ENCODE measurements at places on chromosomes 2 and 18.

DNA sequence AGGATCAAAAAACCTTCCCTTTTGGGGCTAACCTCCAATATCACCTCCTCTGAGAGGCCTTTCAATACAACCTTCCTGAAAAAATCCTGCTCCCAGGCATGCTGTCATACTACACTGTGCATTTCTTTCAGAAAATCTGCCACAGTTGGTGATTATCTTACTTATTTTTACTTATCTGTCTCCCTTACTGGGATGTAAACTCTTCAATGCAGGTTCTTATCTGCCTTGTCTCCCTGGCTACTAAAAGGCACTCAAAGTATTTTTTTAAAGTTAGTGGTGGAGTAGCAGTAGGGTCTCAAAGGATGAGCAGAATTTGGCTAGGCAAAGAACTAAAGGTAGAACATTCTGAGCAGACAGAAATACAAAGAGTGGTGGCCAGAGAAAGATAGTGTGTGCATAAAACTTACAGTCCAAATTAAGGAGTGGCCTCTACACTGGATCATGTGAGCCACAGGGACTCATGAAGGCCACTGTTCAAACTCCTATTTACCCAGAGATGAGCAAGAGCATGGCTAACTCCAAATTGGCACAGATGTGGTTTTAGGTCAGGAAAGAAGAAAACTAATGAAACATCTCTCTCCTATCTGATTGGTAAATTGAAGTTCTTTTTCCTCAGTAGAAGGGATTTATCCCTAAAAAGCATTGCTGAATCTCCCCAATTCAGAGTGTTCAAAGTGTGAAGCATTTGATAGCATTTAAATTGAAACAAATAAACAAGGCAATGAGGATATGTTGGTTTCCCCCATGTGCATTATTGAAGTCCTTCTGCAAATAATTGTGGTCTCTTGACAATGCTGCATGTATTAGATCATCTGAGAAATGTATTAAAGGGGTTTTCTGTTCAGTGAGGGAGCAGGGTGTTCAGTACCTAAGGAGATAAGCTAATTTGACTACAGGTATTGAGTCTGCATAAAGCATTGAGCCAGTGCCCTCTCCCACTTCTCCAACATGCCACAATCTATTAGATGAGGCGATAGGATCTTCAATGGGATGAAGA lies 285.5 kb downstream of the MREG start:
- no peak for DNase-seq

GRCh38 chr2:78411303-78411702 lies 614.2 kb upstream of the REG3G start:
- DNase-seq, result no peak

DNA sequence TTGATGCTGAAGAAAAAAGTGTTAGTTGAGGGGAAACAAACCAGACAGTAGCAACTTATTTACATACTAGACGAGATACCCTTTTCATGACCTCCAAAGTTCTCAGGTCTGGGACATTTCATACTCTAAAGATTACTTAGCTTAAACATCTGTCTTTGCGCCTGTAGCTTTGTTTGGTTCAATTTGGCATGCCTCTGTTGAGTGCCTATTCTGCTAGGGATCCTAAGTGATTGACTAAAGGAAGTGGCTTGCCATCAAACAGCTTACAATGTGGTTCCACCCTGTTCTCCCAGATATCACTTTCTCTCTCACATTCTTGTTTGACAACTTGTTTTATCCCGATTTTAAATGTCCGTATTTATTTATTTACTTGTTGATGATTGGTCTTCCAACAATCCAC lies 488.8 kb downstream of the PARD3B start:
- no peak for DNase-seq

DNA sequence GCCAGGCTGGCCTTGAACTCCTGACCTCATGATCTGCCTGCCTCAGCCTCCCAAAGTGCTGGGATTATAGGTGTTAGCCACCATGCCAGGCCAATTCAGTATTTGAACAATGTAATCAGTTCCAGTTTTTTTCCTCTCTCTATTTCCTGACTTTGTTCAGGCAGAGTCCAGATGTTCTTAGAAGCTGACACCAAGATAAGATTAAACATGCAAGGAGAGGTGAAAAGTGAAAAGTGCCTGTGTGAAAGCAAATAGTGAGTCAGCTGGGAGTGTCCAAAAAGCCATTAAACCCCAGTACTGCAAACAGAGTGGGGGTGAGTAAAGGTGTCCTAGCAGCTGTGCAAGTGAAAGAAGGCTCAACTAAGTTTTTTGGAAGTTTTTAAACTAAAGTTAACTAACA lies 231.5 kb downstream of the PTH2R start:
- DNase-seq, result peak; percentile 17

- peak; percentile 31 for DNase-seq
Measured at GRCh38 chr18:50096766-50097435, 98.0 kb downstream of the MYO5B start.

DNA sequence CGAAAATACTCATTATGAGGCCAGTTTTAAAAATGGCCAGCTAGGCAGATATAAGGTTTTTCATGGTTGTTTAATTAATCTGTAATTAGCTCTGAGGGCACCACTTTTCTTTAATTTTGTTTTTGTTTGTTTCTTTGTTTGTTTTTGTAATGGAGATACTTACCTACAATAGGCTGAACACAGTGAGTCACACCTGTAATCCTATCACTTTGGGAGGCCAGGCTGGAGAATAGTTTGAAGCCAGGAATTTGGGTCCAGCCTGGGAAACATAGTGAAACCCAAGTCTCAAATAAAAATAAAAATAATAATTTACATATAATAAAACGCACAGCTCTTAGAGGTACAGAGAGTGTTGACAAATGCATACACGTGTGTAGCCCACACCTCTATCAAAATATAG lies 56.8 kb upstream of the MSH2 start:
- no peak for DNase-seq

DNA sequence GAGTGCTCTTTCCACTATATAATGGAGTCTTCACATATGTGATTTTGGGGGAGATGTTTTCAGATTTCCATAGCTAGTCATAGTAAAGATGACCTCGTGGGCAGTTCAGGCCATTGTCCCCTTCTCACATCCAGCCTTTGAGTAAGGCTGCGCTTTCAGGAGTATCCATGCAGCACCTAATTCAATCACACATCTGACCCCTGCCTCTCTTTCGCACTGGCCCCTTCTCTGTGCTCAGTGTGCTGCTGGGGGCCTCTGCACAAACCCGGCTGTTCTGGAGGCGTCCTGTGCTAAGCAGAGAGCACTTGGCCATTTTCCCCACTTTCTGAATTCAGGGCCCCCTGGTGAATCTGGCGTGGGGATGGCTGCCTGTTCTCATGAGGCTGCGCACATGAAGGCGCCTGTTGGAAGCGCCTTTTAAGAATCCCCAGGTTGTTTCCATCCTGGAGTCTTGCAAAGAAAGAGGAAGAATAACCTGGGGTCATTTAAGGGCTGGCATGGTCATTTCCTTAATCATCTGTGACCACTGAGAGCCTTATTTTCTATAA lies 96.0 kb upstream of the ALPP start:
- no peak for DNase-seq

- DNase-seq, result no peak
Measured at GRCh38 chr2:59791004-59791618, 762.3 kb downstream of the BCL11A start.

- DNase-seq, result no peak
Measured at GRCh38 chr2:151973901-151974199, 125.0 kb downstream of the CACNB4 start.

- no peak for DNase-seq
Measured at GRCh38 chr2:3434654-3435053, 55.2 kb downstream of the TRAPPC12 start.

- no peak for DNase-seq
Measured at GRCh38 chr18:28801876-28802275, 624.9 kb upstream of the CDH2 start.

DNA sequence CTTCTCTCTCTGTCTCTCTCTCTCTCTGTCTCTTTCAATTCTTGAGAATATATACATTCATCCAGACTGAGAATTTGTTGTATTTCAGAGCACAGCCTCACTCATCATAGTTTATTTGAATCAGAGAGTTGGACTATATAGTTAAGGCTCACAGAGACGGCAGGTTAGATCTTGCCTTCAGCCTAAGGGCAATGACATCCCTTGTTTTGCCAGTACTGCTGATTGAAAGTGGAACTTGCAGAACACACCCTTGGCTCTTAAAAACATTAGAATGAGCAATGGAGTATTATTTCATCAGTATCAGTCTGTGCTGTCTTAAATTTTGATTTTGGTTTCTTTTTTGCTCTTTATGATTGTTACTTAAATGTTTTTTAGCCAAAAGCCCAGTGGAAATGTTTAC lies 62.0 kb upstream of the DSG1 start:
- DNase-seq, result no peak

DNA sequence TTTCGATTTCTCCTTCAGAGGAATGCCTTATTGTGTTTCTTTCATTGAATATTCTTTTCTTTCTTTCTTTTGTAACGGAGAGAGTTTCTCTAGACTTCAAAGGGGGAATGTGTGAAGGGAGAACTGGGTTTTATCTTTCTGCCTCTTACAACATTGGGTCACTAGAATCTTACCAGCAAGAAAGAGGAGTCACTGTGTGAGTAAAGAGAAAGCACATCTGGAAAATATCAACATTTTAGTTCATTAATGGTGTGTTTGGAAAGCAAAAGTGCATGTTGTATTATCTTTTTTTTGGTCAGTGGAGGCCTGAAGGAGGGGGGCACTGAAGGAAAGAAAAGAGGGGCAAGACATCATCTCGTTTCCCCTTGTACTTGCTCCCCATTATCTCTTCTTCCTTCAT lies 86.6 kb upstream of the THOC1 start:
- DNase-seq, result no peak

- no peak for DNase-seq
Measured at GRCh38 chr2:118755384-118755783, 92.1 kb downstream of the EN1 start.

DNA sequence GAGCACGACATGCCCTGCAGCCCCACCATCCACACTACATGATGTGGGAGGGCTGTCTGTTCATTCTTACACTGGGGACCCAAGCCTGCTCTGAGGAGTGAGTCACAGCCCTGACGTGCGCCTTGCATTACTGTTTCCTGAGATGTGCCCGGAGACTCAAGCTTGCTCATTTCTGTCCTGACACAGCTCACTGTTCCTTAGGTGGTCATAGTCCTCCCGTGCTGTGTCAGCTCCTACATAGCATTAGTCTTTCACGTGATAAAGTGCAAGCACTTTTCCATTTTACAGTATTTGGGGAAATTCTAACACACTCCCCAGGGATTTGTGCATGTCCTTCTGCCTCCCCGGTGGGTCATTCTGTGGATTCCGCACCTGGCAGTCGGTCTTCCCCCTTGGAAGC lies 46.2 kb upstream of the TRIM43B start:
- no peak for DNase-seq

GRCh38 chr2:134454426-134454825 lies 200.6 kb downstream of the MGAT5 start:
- DNase-seq, result no peak

DNA sequence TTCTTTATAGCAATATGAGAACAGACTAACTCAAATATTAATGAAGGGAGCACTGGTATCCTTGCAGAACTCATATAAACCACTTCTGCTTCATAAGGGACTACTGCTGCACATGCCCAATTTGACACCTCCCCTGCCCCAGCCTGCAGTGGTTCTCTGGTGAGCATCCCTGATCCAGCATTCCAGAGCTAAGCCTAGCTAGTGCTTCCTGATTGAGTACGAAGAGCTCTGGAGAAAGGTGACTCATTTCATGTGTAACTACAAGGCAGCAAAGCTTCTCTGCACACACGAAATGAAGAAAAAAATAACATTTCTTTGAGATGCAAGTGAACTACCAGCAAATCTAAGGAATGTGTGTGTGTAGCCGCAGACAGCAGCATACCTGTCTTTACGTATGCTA lies 22.8 kb upstream of the ADNP2 start:
- DNase-seq, result no peak

- DNase-seq, result no peak
Measured at GRCh38 chr2:35228584-35228983, 1127.0 kb upstream of the CRIM1 start.

- DNase-seq, result no peak
Measured at GRCh38 chr2:70160545-70160944, 30.3 kb downstream of the C2orf42 start.

- DNase-seq, result peak; percentile 49
Measured at GRCh38 chr2:110097506-110098220, 18.0 kb downstream of the MALL start.

- no peak for DNase-seq
Measured at GRCh38 chr2:190452433-190452832, 44.3 kb downstream of the MFSD6 start.

- no peak for DNase-seq
Measured at GRCh38 chr2:221492636-221493035, 79.5 kb downstream of the EPHA4 start.

DNA sequence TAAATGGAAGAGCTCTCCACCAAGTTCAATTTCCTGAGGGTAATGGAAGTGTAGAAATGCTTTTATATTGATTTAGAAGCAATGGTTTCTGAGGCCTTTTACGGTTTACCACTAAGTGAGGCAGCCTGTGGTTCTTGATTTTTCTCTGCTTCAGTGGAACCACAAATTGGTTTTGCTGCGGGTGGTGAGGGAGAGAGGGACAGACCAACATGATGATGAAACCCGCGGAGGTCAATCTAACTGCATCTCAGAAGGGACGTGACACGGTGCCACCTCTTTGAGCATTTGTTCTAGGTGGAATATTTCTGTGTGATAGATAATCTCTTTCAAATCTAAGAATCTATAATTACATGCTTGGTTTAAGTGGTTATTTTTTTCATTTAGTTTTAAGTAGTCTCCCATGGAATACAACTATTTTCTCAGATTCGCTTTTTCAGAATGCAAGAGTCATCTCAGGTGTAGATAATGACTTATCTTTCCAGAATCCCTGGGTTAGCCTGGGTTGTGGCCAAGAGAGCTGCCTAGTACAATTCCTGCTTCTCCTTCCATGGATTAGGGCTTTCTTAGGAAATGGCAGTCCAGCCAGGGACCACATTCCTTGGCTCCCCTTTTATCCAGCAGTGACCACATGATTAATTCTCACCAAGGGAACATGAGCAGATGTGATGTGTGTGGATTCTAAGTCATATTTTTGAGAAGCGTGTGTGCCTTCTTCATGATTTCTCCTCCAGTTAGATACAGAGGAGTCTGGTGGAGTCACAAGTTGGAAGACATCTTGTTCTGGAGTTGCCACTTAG lies 52.5 kb downstream of the KCNE4 start:
- DNase-seq, result no peak

DNA sequence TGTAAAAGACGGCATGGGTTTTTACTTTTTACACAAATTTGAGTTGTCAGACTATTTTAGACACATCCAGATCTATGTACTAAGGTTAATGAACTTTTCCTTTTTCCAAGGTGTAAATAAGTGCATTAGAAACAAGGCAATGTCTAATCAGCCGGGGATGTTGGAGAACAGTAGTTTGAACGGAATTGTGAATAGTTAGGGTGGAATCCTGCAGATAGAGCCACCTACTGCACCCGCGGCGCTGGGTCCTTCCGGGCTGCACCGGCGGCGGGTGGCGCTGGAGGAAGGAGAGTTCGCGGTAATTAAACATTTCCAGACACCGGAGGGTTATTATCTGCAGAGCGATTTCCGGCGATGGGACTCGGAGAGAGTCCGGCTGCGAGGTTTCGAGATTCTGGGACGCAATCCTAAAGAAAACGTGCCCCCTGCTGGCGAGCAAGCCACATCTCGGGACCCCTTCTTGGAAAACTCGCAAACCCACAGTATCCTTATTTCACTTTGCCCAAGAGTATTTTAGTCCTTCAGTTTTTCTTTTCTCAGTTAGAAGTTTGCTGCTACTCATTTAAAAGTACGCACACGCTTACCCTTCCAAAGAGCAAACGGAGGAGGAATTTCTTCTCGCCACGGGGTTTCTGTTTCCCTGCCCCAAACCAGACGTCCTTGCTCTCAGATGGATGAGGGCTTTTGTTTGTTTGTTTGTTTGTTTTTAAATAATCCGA lies 4.5 kb upstream of the OSR1 start:
- DNase-seq, result peak; percentile 82
